Bronchial epithelial cell (primary cell): ENCODE measurements at places on chromosomes 2 and 18. TPM values are rescaled to one million over a fixed set of nuclear protein-coding genes. Genes with fewer than 3 reads are reported as not detected.

- DNase-seq: no peak
These were observed 13.3 kb upstream of the CCDC195 start for GRCh38 chr2:224729435-224729834.

GRCh38 chr2:10924441-10924840, 12.7 kb downstream of the KCNF1 start:
- DNase-seq: no peak

GALR1 gene
- not detected in 2 replicates for total RNA-seq

DNA sequence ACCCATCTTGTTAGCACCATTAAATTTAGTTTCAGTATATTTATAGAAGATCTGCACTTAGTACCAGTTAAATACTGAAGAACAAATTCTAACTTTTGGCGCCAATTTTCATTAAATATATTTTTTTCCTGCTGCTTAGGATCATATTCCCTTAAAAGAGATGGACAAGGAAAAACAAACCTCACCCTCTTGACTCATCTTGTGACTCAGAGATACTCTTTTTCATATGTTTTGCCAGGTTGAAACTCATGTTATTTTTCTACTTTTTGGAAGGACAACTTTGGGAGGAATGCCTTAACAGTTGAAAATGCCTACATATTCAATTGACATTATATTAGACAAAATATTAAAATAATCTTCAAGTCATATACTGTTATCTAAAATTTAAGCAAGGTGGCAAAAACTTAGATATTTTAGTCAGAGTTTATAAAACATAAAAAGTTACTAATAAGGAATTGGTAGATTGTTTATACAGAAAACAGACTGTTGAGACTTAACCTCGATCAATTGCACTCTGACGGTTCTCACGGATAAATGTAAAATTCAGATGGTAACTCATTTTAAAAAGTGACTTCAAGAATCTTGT, 36.2 kb downstream of the PNO1 start:
- peak; percentile 82 for DNase-seq

DNA sequence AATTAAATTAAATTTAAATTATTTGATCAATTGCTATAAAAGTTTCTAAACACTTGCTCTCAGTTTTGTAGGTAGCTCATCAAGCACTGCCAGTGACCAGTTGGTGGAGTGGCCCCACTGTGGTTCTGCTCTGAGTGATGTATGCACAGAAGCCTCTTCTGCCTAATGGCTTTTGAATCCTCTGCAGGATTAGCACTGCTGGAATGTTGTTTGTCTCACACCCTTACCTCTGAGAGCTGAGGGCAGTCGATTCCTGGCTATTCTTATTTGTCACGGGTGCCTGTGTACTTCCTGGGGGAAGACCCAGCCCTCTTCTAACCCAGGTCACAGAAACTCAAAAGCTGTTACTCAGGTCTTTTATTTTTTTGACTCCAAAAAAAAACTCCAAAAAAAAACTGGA, 9.5 kb downstream of the CAPN14 start:
- DNase-seq: peak; percentile 17

- peak; percentile 77 for DNase-seq
These were observed 106.2 kb upstream of the DLX2 start for GRCh38 chr2:172208791-172209325.

- DNase-seq: no peak
These were observed 2.7 kb downstream of the CFAP65 start for GRCh38 chr2:219038600-219038999.

GPR75 gene
- total RNA-seq: 0.79 and 1.7 TPM in 2 replicates

- DNase-seq: no peak
These were observed 64.0 kb downstream of the BOLA3 start for GRCh38 chr2:74083750-74084149.

- DNase-seq: no peak
These were observed 101.6 kb downstream of the OSBPL6 start for GRCh38 chr2:178295906-178296305.

HOXD11 gene
- not detected in 2 replicates for total RNA-seq

- DNase-seq: peak; percentile 84
These were observed 67.5 kb downstream of the TANC1 start for GRCh38 chr2:159035790-159036411.

RAMP1 gene
- total RNA-seq: 2.1 and 2.3 TPM in 2 replicates

SGPP2 gene
- total RNA-seq: 9.7 and 40.1 TPM in 2 replicates

DNA sequence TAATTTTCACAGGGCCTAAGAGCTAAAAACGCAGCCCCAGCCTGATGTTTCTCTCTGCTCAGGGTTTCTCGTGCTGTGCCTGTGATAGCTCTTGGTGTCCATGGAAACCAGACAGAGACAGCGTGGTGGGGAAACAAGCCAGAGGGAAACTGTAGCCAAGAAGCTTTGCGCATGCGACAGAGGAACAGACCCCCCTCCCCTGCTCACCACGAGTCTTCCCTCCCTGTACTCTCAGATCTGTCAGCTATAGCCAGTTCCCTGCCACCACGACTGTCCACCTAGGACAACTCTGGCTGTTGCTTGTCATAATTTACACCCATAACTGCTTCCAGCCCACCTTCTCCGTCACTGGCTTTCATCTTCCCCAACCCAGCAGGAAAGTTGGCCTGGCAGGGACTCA, 13.2 kb upstream of the DNAJC27 start:
- no peak for DNase-seq

CRYBA2 gene
- total RNA-seq: not detected in 2 replicates

- no peak for DNase-seq
These were observed 63.4 kb downstream of the TACR1 start for GRCh38 chr2:75135776-75136400.

- peak; percentile 65 for DNase-seq
These were observed at the start of gene ATP5F1A for GRCh38 chr18:46097801-46098615. Gene ATP5F1A, minus strand, starts transcription at chr18:46098296. Its CDS starts 65 bp downstream, at chr18:46098231.

LYG1 gene
- 0.26 and 0.77 TPM in 2 replicates for total RNA-seq

GRCh38 chr18:26992926-26993325, 127.4 kb upstream of the AQP4 start:
- DNase-seq: no peak

GRCh38 chr18:13566941-13567746, 159.2 kb downstream of the FAM210A start:
- DNase-seq: peak; percentile 9

DNA sequence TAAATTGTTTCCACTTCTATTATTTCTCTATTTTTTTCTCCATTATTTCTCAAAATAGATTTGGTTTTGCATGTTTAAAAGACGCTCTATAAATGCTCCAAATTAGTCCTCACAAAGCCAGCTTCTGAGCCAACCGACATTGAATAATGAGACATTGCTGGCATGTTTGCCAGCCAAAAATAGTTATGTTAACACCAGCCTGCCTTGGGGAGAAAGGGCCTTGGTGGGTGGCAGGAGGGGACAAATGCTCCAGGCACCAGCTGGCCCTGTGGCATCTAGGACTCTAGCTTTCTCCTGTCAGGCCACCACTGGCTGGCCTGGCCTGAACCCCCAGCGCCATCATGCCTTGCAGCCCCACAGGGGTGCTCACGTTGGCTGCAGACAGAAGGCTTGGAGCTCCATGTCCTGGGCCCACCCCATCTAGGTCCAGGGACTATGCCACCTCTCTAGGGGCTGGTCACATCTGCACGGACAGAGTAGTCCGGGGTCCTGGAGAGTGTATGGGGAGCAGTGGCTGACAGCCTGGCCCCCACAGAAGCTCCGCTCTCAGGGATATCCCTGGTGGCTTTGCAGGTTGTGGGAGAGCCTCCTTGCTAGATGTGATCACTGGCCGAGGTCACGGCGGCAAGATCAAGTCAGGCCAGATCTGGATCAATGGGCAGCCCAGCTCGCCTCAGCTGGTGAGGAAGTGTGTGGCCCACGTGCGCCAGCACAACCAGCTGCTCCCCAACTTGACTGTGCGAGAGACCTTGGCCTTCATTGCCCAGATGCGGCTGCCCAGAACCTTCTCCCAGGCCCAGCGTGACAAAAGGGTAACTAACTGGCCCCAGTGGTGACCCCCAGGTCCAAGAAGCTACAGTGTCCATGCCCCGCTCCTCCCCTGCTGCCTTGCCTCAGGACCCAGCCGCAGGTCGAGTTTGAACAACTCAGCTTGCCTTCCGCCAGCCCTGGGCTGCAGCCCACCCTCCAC, 12.5 kb downstream of the ABCG8 start:
- DNase-seq: no peak

GRCh38 chr18:22921772-22922171, 11.4 kb upstream of the RBBP8 start:
- no peak for DNase-seq

- DNase-seq: no peak
These were observed 5.8 kb downstream of the ASIC4 start for GRCh38 chr2:219520079-219520478.

- DNase-seq: peak; percentile 58
These were observed 200.7 kb downstream of the MYCN start for GRCh38 chr2:16140771-16141640.

CHRND gene
- total RNA-seq: not detected in 2 replicates
